ENCODE measurements at places on chromosomes 7 and 10.

- peak; percentile 49 for DNase-seq
These were observed 227.2 kb upstream of the KLF14 start for GRCh38 chr7:130961128-130961601.

- DNase-seq, result no peak
These were observed 34.5 kb upstream of the GSAP start for GRCh38 chr7:77450613-77451012.

GRCh38 chr7:106143711-106144337 lies 31.7 kb upstream of the SYPL1 start:
- DNase-seq, result no peak

GRCh38 chr10:107269626-107270025 lies 105.1 kb upstream of the SORCS1 start:
- no peak for DNase-seq

DNA sequence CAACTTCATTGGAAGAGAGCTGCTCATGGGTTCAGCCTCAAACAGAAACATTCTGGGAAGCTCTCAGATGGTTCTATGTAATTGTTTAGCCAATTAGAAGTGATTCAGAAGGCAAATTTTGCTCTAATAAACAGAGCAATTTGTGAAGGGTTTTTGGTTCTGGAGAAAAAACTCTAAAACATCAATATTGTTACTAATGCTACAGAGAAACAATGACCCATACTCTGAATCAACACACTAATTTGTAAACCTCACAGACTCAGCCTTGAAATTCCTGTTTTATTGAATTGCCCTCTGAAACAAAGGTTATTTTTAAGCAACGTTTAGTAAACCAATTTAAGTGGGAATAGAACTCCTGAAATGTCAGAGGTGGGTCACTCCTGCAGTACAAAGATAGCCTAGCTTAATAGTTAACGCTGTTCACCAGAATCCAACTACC lies 171.6 kb upstream of the SVIL start:
- no peak for DNase-seq

GRCh38 chr10:74018241-74018640 lies 20.3 kb downstream of the VCL start:
- DNase-seq, result no peak

GRCh38 chr10:22599048-22599561 lies 115.3 kb downstream of the PIP4K2A start:
- DNase-seq, result no peak

DNA sequence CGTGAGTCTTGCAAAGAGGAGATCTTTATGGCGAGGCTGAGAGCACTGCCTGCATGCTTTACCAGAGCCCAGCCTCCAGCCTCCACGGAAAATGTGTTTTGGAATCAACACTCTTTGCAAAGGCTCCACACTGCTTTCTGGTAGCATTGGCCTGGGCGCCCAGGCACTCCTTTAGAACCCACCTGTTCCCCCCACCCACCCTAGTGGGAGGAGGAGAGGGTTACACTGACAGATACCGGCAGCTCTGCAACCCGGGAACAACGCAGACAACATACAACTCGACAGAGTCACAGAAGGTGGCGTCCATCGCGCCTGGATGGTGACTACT lies 5.5 kb upstream of the MNX1 start:
- DNase-seq, result no peak

DNA sequence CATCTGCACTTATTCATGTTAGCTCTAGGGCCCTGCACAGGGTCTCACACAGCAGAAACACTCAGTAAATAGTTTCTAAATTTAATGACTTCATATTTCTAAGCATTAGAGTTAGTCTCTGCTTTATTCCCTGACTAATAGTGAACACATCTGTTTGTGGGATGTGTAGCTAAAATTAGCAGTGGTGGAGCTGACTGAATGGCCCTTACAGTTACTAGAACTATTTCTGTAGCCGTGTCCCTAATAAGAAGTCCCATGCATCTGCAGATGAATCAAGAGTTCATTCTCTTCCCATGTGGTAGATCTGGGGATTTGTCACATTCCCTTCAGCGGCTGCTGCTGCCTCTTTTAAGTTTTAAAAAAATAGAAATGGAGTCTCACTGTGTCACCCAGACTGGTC lies 11.7 kb downstream of the MAP3K8 start:
- no peak for DNase-seq

DNA sequence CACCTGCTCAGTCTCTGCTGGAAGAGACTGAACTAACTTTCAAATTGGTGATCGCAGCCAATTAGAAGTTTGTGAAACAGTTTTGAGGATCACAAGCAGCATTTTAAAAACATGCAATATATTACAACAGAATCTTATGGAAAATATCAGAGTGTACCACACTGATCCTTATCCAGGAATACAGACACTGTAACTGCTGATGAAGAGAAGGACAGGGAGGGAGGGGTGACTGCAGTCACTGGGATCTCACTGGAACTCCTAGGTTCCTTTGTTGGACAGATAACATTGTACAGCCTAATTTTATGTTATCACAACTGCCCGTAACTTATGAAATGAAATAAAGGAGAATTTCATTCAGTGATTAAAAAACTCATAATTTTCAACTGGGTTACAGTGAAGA lies 6.8 kb upstream of the UBN2 start:
- no peak for DNase-seq

DNA sequence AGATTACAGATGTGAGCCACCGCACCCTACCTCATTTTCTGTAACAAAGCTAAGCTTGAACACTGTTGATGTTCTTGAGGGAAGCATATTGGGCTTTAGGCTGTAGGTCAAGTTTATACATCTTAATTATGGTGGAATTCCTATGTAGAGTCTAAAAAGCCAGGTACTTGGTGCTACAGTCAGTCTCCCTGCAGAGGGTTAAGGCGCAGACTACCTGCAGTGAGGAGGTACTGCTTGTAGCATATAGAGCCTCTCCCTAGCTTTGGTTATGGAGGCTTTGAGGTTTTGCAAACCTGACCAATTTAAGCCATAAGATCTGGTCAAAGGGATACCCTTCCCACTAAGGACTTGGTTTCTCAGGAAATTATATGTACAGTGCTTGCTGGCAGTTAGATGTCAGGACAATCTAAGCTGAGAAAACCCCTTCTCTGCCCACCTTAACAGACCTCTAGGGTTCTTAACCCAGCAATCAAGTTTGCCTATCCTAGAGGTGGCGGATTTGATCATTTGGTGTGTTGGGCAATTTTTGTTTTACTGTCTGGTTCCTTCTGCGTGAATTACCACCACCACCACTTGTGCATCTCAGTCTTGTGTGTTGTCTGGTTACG lies 6.0 kb downstream of the PPIA start:
- DNase-seq, result no peak

GRCh38 chr10:92729886-92730285 lies 40.1 kb downstream of the HHEX start:
- no peak for DNase-seq

DNA sequence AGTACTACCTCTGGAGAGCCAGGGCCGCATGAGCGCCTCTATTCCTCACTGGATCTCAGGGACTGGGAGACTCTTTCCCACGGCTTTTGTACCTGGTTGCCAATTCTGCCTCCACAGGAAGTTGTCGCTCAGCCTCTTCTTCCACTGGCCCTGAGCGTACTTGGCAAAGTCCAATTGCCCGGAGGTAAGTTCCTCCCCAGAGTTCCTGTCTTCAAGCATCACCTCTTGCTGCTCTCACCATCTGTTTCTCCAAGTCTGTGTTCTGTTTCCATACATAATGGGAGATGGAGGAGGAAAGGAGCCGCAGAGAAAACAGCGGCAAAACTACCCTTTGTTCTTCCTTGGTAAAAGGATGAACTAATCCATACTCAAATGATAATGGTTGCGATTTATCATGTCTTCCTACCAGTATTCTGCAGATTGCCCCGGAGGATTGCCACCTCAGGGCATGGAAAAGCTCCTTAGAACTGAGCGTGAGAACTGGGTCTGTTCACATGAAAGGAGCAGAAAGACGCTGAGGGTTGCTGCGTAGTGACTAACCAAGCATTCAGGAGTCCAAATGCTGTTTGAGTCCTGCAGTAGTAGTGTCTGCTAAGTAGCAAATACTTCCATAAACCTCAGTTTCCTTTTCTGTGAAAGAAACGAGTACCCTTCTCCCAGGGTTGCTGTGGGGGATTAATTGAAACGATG lies 170.2 kb upstream of the GLI3 start:
- no peak for DNase-seq

DNA sequence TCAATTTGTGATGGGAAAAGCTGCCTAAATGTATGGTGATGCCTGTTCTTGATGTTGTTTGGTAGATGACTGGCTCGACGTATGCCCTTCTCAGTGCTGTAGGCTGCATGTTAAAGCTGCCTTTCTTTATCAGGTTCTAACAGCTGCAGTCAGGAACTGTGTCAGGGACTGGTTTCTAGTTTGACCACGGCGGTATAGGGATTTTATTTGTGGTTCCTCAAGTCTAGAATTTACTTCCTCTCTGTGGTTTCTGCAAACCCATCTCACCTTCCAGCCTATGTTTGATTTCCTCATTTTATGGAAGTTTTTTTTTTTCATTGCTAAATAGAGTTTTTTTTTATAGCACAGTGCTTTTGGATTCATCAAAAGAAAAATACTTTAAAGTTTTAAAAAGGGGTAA lies 26.5 kb downstream of the LMTK2 start:
- no peak for DNase-seq

DNA sequence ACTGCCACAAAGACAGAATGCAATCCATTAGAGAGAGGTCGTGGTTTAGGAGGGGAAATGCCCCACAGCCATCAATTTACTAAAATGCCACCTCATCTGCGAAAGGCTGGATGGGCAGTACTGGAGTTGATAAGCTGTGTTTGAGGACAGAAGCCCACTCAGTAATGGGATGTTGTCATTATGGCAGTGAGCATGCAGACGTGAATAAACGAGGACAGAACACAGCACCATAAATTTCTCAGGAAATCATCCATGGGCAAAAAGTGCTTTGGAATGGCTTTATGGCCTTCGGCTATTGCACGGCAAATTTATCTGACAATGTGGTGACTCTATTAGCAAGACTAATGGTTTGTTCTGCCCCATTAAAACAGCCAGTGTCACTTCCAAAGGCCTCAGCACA lies 15.9 kb upstream of the C10orf53 start:
- DNase-seq, result no peak

DNA sequence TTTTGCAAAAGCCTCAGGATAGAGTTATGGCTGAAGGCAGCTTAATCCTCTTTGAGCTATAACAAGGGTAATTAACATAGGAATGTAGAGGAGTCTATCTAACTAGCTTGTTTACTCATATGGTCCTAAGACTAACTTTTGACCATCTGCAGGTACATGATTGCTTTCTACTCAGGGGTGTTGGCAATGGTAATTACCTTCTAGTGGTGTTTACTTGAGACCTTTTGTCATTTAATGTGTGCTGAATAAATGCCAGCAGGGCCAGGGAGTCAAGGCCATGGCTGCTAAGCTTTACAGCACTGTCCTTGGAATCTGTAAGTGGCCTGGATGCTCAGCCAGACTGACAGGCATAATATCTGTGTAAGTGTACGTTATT lies 1325.0 kb downstream of the XPNPEP1 start:
- DNase-seq, result no peak

DNA sequence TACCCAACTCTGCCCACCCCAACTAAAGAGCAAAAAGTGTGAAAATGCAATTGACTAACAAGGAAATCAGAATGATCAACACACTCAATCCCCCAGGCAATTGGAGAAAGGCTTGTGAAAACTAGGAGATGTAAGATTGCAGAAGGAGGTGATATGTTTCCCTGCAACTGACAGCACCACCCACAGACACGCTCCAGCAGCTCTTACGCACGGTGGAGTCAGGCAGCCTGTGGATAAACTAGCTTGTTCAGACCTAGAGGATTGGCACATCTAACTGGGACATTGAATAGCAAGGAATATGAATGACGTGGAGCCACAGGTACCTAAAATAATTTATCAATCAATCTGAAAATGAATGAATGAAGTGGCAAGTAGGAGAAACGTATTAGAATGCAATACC lies 125.7 kb upstream of the MYO3A start:
- DNase-seq, result no peak

GRCh38 chr10:120981601-120982391 lies 130.6 kb downstream of the WDR11 start:
- DNase-seq, result no peak

DNA sequence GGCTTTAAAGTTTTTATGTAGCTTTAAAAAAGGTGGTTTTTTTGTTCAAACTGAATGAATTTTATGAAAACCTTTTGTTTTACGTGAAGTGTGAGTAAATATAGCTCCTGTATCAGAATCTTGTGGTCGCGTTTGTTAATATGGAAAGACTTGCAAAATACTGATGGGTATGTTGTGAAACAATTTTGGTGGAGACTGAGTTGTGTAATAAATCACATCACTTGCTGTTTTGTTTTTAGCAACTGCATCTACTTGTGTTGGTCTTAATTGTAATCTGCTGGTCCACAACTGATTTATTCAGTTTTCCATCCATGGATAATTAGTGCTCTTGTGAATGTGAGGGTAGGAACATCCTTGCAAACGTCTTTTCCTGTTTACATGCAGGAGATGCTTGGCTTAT lies 10.5 kb downstream of the PLXDC2 start:
- DNase-seq, result no peak

- no peak for DNase-seq
These were observed 48.7 kb downstream of the GCC1 start for GRCh38 chr7:127536741-127537140.

DNA sequence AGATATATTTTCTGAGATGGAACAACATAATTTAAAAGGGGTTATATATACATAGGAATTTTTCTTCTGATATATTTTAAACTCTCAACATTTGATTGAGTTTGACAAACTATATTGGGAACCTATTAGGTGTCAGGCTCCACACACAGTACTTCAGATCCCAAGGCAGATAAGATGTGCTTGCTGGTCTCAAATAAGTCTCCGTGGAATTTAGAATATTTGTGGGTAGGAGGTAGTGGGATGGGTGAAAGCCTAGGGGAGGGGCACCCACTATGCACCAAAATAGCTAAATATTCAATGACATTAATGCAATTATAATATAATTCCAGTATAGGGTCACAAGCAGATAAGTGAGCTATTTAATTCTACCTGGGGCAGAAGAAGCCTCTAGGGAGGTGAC lies 81.5 kb downstream of the ARL4A start:
- no peak for DNase-seq

GRCh38 chr10:14880229-14880628 lies 1.6 kb downstream of the SUV39H2 start:
- no peak for DNase-seq

DNA sequence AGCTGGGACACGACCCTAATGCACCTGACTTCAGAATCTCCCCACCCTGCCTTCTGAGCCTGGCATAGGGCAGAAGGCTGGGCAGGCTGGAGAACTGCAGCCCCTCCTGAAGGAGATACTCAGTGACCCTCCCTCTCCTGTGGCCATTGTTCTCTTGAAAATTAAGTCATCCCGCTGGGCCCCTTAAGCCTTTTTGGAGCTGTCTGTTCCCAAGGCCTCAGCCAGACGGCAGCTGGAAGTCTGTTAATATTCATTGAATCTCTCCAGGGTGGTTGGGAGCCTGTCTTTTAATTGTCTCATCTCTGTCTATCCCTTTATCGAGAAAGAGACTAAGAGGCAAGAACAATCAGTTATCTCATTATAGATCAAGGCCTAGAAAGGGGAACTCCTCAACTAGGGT lies 118.1 kb upstream of the PCBD1 start:
- DNase-seq, result no peak

GRCh38 chr7:140857048-140857447 lies 67.7 kb downstream of the BRAF start:
- no peak for DNase-seq

- DNase-seq, result no peak
These were observed 1.1 kb upstream of the ITGB8 start for GRCh38 chr7:20329389-20330238.

- no peak for DNase-seq
These were observed 27.5 kb downstream of the KIF5B start for GRCh38 chr10:32028710-32029109.

- no peak for DNase-seq
These were observed 688.5 kb downstream of the PARD3 start for GRCh38 chr10:34126371-34127151.
